Activated CD4-positive, CD25-positive, alpha-beta regulatory T cell treated with anti-CD3 and anti-CD28 coated beads, Interleukin-2, amount 50 U/mL, for 16 hours (primary cell): ENCODE measurements at places on chromosomes 1 and 21.

- no peak for DNase-seq
These were observed 55.8 kb downstream of the OBSCN start for GRCh38 chr1:228263636-228264035.

DNA sequence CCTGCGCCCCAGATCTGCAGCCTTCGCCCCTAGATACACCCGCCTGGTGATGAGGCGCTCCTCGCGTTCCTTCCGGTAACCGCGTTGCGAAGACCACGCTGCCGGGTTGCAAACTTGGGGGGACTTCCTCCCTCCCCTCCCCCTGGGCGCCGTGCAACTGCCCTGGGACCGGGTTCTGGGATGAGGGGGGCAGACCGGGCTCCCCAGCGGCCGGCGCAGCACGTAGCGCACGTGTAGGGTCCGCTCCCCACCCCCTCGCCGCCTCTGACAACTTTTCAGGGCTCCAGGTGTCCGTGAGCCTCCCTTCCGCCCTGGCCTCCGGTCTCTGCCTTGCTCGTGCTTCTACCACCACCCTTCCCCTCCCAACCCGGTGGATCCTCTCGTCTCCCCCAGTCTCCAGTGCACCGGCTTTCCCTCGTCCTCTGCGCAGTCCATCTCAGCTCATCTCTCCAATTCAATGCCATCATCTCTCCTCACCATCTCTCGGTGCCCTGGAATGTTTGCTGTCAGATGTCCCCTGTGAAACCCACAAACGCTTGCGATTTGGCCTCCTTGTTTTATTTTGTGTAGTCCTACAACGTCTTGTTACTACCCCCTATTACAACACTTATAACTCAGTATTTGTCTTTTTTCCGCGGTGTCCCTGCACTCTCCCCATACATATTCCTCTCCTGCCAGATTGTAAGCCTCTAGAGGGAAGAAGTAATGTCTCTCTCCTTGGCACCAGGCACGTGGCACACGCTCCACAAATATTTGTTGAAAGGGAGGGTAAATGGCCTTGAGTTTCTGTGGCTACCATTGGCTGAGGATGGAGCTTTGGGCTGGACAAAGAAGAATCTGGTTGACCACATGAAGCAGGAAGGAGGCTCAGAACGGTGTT, 782 bp downstream of the PCAT6 start:
- DNase-seq = no peak

GRCh38 chr1:204725821-204726448, 40.4 kb upstream of the LRRN2 start:
- no peak for DNase-seq

DNA sequence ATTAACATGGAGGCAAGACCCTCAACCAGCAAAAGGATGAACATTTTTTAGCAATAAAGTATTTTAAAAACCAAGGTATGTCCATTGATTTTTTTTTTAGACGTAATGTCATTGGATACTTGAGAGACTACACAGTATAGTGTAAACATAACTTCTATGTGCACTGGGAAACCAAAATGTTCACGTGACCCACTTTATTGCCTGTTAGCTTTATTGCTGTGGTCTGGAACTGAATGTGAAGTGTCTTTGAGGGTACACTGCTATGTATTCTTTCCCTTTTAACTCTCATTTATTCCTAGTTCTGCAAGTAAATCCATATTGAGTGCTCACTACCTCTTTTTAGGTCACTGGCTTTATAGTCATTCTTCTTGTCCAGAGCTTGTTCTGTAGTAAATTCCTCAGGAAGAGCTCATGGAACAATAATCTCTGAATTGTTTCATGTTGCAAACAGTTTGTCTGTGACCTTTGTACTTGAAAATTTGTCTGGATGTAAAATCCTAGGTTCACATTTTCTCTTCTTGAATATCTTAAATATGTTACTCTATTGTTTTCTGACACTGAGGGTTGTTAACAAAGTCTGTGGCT, 20.6 kb downstream of the ABCD3 start:
- DNase-seq = no peak

DNA sequence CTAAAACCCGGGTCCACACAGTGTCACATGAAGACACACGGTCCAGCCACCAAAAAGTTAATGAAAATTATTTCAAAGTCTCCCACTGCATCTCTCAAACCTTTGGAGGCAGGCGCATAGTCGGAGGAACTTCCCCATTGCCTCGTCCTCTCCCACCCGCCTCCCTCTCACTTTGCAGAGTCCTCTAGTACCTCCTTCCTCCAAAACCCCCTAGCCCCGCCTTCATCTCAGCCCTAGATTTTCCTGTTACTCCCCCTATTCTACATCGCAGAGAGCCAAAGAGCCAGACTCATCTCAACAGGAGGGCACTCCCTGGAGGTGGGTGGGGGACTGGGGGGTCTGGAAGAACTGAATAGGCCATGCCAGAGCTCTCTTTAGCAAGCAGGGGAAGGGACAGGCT, 79.3 kb downstream of the DISP3 start:
- no peak for DNase-seq

DNA sequence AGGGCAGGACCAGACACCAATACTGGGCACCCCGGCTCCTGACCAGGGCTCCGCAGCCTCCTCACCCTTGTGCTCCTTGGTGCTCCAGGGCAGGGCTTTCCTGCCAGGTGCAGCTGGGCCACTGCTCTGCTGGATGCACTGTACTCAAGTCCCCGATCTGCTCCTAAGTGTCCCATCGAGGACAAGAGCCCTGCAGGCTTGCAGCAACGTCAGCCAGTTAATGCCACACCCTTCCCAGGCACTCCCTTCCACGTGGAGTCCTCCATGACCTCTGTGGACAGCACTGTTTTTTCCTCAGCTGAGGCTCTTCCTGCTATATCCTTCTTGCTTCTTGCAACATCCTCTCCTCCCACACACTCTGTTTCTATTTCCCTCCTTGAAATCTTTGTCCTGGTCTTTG, 94.0 kb upstream of the NGF start:
- DNase-seq = no peak

DNA sequence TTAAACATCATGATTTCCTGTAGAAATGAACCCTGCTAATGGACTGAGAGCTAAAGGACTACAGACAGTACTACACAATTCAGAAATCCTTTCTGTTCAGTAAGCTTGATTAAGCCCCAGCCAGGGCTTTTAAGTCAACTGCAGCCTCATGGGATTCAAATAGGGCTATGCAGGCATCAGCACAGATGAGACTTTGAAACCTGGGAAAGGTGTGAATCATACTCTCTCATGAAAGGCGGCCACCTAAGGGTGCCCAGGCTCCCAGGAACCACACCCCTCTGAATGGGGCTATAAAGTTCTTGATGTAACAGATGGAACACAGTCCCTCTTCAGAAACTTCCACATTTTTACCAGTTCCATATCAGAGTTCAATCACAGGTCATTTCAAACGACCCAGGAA, 7.6 kb downstream of the SIPA1L2 start:
- DNase-seq = no peak

- no peak for DNase-seq
These were observed 157.6 kb downstream of the PGBD5 start for GRCh38 chr1:230268371-230269170.

GRCh38 chr1:89962742-89963075, 32.2 kb upstream of the ZNF326 start:
- no peak for DNase-seq

GRCh38 chr1:58622571-58622970, 45.5 kb upstream of the TACSTD2 start:
- no peak for DNase-seq

GRCh38 chr1:52334906-52335528, 31.0 kb downstream of the CC2D1B start:
- DNase-seq = no peak

DNA sequence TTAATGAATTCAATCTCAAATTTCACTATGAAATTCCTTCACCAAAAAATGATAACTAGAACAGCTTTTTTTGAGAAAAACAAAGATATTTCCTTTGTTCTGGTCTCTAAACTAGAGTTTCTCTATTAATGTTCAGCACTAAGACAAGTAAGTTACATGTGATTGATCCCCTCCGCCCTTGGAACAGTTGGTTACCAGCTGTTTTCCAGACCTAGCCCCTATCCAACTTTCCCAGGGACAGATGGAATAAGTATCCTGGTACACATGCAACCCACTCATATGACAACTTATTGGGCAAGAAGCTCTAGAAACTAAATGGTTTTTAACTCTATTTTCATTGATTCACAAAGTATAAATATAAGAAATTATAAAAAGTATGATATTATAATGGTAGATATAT, 140.4 kb downstream of the COP1 start:
- no peak for DNase-seq

- no peak for DNase-seq
These were observed 9.3 kb downstream of the C1QB start for GRCh38 chr1:22662318-22662717.

DNA sequence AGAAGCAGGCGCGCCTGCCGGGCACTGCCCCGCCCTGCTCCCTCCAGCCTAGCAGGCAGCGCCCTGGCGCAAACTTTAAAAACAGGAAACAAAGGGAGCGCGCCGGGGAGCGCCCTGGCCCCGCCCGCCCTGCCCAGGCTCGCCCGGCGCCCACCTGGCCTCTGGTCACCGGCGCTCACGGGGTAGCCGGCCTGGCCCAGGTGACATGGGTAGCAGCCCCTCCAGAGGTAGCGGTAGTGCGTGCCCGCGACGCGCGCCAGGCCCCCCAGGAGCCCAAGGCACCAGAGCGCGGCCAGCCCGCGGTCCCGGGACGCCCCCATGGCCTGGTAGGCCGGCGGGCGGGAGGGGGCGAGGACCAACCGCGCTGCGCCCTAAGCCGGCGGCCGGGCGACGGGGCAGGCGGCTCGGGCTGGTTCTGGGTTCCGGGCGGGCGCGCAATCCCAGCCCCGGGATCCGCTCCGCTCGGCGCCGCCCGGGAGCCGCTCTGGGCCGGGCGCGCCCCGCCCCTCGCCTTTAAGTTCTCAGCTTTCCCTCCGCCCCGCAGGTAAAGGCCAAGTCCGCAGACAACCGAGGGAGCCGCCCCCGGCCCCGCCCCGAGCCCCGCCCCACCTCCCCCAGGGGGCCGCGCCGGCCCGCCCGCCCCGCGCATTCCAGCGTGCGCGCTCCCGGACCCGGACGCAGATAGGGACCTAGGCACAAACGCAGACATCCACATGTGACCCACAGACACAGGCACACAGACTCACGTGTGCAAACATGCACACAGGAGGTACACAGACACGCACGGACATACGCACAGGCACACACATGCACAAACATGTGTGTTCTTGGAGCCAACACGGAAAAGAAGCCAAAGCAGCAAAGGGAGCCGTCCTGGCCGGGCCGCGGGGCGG, 76.7 kb downstream of the ARHGEF16 start:
- peak; percentile 58 for DNase-seq

DNA sequence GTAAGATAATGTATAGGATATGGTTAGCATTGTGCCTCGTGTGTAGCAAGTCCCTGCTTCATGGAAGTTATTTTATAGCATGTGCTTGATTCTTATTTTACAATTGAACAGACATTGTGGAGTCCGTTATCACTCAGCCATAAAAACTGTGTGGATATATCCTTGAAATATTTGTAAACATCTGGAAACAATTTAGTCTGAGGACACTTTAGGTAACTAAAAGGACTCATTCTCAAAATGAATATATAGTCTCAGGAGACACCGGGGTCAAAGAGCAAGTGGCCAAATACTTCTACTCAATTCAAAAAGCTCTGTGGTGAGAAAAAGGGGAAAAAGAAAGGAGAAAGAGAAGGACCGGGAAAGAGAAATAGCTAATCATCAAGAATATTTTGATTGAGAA, 23.7 kb downstream of the PRRX1 start:
- DNase-seq = no peak

- no peak for DNase-seq
These were observed 44.8 kb downstream of the SNX7 start for GRCh38 chr1:98706173-98706843.

DNA sequence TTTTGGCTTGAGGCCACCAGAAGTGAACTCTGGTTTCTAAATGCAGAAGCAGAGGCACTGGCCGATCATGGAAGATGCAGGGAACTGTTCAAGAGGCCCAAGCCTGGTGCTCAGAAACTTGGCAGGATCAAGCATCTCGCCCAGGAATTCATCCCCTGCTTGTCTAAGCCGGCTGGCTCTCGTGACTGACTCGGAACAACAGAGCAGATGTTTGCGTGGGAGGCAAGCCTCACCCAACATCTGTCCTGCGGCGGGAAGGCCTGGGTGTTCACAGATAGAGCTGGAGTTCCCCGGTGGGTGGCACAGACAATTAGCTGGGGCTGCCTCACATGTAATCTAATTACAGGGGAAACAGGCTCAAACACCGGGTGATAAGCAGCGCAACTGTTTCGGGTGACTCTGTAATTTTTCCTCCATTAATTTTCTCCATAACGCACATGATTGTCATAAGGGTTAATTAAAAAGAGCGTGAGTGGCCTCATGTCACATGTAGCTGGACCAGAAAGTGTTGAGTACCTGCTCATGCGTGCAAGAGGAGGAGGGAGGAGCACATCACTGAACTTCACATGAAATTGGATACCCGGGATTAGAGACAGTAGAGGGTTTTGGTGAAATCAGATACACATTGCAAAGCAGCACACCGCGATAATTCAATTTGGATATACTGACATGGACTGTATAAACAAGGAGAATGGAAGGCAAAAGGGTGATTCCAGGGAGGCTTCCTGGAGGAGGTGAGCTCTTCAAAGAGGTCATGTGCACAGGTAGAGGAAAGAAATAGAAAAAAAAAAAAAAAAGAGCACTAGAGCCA, 180.0 kb downstream of the ETS2 start:
- DNase-seq = no peak

- no peak for DNase-seq
These were observed 226.2 kb downstream of the KIF26B start for GRCh38 chr1:245380790-245381535.

DNA sequence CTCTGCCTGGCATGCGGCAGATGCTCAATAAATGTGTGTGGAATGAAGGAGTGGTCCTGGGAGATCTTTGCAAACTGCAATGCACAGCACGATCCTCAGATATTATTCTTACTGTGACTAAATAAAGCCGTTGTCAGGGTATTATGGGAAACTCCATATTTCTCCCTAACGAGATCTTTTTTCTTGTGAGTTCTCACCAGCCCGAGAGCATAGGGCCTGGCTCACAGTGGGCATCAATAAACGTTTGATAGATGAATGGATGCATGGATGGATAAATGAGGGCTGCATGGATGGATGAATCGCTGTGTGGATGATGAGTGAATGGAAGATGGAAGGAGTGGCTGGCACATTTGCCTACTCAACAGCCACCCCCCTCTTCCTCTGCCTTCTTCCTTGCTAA, 69.6 kb downstream of the SDC3 start:
- no peak for DNase-seq

DNA sequence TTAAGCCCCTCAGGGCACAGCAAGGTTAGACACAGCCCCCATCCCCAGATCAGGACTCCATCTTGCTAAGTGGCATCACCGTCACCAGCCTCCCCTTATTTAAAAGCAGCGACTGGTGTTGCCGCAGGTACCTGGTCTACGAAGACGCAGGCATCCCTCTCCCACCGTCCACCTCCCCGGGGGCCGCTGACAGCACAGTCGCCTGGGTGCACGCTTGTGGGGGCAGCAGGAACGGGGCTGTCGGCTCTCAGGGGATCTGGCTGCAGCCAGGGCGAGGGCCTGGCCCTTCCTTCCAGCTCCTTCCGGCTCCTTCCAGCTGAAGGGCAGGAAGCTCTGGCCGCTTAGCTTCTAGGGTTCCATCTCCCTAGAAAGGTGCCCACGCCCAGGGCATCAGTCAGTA, 17.6 kb upstream of the CCDC27 start:
- DNase-seq = no peak

- peak; percentile 46 for DNase-seq
These were observed 66.9 kb upstream of the LRIF1 start for GRCh38 chr1:111030590-111030989.
